ENCODE measurements at places on chromosomes 2 and 18. TPM values are rescaled to one million over a fixed set of nuclear protein-coding genes. Genes with fewer than 3 reads are reported as not detected.

Gene ARHGAP15
- 1.3 TPM for total RNA-seq

Gene DNAH7
- total RNA-seq: not detected

GRCh38 chr2:184589261-184589660 is 9.1 kb upstream of the ZNF804A start:
- H3K27ac ChIP-seq: no peak overlapping the region
- no peaks in the 10 kb centered on the region for H3K4me1 ChIP-seq
- H3K4me3 ChIP-seq: no peak overlapping the region
- DNase-seq: no peak

DNA sequence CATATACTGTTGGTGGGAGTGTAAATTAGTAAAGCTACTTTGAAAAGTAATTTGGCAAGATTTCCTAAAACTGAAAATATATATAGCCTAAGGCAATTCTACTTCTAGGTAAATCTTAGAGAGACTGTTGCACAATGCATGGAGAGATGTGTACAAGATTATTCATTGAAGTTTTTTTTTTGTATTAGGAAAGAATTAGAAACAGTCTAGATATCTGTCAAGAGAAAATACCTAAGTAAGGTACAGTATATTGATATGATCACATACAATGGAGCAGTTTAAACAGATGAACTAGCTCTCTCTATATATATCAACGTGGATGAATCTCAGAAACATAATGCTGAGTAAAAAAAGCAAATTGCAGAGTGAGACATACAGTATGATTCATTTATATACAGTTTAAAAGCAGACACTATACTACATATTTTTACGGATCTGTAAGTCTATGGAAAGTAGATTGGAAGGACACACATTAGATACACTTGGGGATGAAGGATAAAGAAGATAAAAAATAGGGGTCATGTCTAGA is 59.3 kb upstream of the ACVR1 start:
- H3K36me3 ChIP-seq: no peaks in the 10 kb centered on the region
- DNase-seq: no peak
- no peaks in the 10 kb centered on the region for H3K27me3 ChIP-seq
- H3K27ac ChIP-seq: no peak overlapping the region

GRCh38 chr2:98730707-98731040 is 258 bp downstream of the MGAT4A start:
- no peaks in the 10 kb centered on the region for H3K36me3 ChIP-seq
- DNase-seq: peak; percentile 45

DNA sequence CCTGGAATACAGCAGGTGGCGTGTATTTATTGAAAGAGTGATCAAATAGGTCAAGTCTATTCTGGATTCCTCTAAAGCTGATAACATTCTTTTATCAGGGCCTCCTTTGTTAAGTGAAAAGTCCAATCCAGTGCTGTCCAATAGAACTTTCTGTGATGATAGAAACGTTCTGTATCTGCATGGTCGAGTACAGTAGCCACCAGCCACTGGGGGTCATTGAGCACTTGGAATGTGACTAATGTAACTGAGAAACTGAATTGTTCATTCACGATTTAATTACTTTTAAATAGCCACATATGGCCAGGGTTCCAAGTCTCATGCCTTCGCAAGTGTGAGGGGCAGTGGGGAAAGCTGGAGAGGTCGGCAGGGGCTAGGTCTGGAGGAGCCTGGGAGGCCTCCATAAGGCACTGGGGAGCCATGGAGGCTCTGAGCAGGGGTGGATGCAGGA is 20.5 kb downstream of the SH2D6 start:
- peak overlapping the region; percentile 96 for H3K27ac ChIP-seq
- DNase-seq: no peak
- H3K4me3 ChIP-seq: no peak overlapping the region
- H3K36me3 ChIP-seq: no peaks in the 10 kb centered on the region

DNA sequence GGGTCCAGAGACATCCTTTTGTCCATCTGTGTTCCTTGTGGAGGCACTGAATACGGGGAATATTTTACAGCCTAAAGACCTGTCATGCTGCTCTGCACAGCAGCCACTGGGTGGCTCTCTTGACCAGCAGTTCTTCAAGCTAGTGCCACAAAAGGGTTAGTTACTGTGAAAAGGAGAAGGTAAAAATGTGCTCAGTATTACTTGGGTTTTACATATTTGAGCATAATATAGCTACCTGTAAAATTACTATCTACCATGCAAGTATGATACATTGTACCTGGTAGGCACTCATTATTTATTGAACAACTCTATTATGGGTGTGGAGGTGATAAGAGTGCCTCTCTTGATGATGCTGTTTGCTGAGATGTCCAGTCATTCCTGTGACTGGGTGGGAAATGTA is 23.6 kb downstream of the FZD5 start:
- H3K4me1 ChIP-seq: no peaks in the 10 kb centered on the region
- peak; percentile 25 for DNase-seq
- no peak overlapping the region for H3K4me3 ChIP-seq
- H3K27ac ChIP-seq: no peak overlapping the region
- no peaks in the 10 kb centered on the region for H3K27me3 ChIP-seq
- no peaks in the 10 kb centered on the region for H3K36me3 ChIP-seq
